Mucosa of descending colon (tissue), 3 donors: ENCODE measurements at places on chromosomes 4 and X. TPM values are rescaled to one million over a fixed set of nuclear protein-coding genes. Genes with fewer than 3 reads are reported as not detected.

- no peak for DNase-seq
Measured at GRCh38 chr4:98504091-98504490, 154.3 kb downstream of the TSPAN5 start.

The SSX4B gene
- not detected for total RNA-seq

The MAGED2 gene
- 70.1 TPM for total RNA-seq

The ADH4 gene
- total RNA-seq: 0.19 TPM
